Lung (tissue), 17 donors: ENCODE measurements at places on chromosomes 4 and X. TPM values are rescaled to one million over a fixed set of nuclear protein-coding genes. Genes with fewer than 3 reads are reported as not detected.

DNA sequence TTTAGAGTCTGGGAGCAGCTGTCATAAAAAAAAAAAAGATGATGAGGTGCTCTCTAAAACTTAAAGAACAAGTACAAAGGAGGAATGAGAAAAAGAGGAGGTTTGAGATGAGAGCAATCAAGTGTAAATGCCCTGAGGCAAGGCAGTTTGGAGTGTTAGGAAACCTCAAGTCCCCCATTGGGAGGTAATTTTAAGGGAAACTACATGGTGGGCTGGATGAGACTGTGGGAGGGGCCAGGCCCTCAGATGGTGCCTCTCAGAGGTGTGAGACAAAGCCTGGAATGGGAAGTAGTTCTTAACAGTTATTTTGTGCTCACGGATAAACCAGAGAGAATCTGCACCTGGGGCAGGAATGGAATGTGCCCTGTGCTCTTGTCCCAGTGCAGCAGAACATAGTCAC, 1.9 kb upstream of the MAGEB3 start:
- H3K36me3 ChIP-seq: no peaks in the 10 kb centered on the region
- H3K4me1 ChIP-seq: no peaks in the 10 kb centered on the region
- no peak overlapping the region for H3K27ac ChIP-seq
- no peak for DNase-seq
- H3K4me3 ChIP-seq: no peak overlapping the region
- H3K27me3 ChIP-seq: no peaks in the 10 kb centered on the region

DNA sequence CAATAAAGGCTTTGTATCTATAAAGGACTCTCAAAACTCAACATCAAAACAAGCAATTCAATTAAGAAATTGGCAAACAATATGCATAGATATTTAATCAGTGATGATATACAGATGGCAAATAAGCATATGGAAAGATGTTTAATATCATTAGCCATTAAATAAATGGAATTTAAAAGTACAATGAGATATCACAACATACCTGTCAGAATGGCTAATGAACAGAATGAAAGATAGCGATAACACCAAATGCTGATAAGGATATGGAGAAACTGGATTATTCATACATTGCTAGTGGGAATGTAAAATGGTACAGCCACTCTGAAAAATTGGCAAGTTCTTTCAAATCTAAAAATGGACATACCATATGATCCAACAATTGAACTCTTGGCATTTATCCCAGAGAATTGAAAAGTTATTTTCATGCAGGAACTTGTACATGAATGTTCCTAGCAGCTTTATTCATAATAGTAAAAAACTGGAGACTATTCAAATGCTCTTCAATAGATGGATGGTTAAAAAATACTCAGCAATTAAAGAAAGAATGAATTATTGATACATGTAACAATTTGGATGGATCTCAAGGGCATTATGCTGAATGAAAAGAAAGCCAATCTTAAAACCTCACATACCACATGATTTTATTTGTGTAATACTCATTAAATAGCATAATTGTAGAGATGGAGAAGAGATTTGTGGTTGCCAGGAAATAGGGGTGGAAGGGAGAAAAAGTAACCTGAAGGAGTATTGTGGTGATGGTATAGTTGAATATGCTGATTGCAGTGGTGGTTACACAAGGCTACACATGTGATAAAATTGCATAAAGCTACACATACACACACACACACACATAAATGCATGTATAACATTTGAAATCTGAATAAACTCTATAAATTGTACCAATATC, 45.9 kb upstream of the ALG13 start:
- no peak overlapping the region for H3K27ac ChIP-seq
- no peaks in the 10 kb centered on the region for H3K36me3 ChIP-seq
- peaks cover 5% of the 10 kb centered on the region for H3K27me3 ChIP-seq
- no peak overlapping the region for H3K4me3 ChIP-seq
- DNase-seq: no peak

GRCh38 chr4:173442223-173442932, 43.5 kb upstream of the SCRG1 start:
- no peak overlapping the region for H3K4me3 ChIP-seq
- H3K4me1 ChIP-seq: no peaks in the 10 kb centered on the region
- no peak overlapping the region for H3K27ac ChIP-seq
- no peaks in the 10 kb centered on the region for H3K36me3 ChIP-seq
- no peak for DNase-seq

DNA sequence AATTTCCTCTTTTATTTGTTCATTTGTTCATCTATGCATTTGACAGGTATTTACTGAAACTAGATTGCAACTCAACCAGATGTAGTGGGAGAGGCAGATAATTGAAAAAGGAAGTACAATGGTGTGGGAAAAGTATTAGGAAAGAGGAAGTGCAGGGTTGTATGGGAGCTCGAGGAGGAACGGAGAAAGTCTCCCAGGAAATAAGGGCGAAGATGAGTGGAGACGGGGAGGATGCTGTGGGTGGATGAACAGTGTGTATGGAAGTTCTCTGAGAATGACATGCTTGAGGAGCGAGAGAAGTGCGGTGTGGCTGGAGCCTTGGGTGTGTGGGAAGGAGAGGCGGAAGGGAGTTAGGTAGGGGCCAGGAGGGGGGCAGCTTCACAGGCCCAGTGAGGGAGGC, 87.5 kb upstream of the DHX15 start:
- peaks cover 7% of the 10 kb centered on the region for H3K4me1 ChIP-seq
- H3K27me3 ChIP-seq: no peaks in the 10 kb centered on the region
- no peak overlapping the region for H3K27ac ChIP-seq
- H3K36me3 ChIP-seq: no peaks in the 10 kb centered on the region
- H3K4me3 ChIP-seq: no peak overlapping the region
- DNase-seq: no peak

DNA sequence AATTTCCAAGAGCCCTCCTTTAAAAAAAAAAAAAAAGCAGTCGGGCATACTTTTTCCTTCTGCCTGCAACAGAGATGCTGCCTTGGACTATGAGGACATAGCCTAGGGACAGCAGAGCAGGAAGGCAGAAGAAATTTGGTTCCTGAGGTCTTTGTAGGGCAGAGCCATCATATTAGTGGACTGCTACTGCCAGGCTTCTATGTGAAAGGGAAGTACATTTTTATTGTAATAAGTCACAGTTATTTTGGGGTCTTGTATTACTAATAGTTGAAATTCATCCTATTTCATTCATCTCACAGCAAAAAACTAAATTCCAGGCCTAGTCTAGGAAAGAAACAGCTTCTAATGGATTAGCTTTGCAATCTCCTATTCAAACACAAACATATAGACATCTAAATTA, 211.2 kb downstream of the NSUN7 start:
- no peaks in the 10 kb centered on the region for H3K36me3 ChIP-seq
- H3K27ac ChIP-seq: no peak overlapping the region
- no peaks in the 10 kb centered on the region for H3K27me3 ChIP-seq
- peaks cover 24% of the 10 kb centered on the region for H3K4me1 ChIP-seq
- H3K4me3 ChIP-seq: no peak overlapping the region

The NEXMIF gene
- total RNA-seq: 1.2 TPM

The LONRF3 gene
- 22.5 TPM for total RNA-seq

DNA sequence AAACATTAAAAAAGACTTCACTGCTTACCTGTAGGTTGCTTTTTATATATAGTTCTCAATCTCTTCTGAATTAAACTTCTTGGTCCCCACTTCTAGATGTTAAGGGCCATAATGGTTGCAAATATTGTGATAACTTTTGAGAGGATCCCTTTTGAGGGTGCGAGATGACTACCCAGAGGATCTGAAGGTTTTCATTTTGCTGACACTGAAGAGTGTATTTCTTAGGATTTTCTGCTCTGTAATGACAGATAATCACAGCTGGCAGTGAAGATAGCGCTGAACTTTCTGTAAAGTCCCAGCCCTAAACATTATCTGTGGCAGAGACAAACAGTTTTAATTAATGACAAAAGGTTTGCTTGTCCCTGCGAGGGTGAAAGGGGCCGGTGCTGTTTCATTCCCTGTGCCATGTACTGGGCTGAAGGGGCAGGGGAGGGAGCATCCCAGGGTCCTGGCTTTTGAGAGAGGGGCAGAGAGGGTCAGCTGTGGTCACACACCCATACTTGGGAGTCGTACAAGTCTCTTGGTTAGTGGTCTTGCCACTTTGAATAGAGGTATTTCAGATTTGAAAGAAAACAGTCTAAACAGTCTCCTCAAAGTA, 22.2 kb downstream of the CLCN4 start:
- no peak overlapping the region for H3K4me3 ChIP-seq
- H3K4me1 ChIP-seq: peaks cover 11% of the 10 kb centered on the region
- H3K27me3 ChIP-seq: peaks cover 25% of the 10 kb centered on the region
- H3K36me3 ChIP-seq: no peaks in the 10 kb centered on the region
- H3K27ac ChIP-seq: no peak overlapping the region
- no peak for DNase-seq

DNA sequence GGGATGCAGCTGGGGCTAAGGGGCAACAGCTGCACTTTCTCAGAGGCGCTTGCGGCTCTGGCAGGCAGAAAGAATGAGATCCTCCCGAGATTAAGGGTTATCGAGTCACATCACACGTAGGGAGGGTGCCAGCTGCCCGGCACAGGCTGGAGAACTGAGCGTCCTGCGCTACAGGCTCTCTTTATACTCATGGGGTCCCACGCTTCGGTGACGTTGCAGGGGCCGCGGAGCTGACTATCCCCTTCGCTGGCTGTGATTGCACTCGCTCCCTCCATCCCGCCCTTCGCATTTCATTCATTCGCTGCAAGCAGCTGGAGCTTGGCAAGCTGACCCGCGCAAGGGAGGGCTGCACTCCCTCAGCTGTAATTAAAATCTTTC, at the start of gene TACR3:
TSS of gene TACR3 (minus strand) at position 156 of the 378 bp plus-strand sequence. CDS start 310 bp downstream, outside the sequence.
- no peaks in the 10 kb centered on the region for H3K27me3 ChIP-seq
- DNase-seq: peak; percentile 94
- H3K4me3 ChIP-seq: no peak within 1 kb of the TSS
- H3K4me1 ChIP-seq: no peaks in the 10 kb centered on the region

DNA sequence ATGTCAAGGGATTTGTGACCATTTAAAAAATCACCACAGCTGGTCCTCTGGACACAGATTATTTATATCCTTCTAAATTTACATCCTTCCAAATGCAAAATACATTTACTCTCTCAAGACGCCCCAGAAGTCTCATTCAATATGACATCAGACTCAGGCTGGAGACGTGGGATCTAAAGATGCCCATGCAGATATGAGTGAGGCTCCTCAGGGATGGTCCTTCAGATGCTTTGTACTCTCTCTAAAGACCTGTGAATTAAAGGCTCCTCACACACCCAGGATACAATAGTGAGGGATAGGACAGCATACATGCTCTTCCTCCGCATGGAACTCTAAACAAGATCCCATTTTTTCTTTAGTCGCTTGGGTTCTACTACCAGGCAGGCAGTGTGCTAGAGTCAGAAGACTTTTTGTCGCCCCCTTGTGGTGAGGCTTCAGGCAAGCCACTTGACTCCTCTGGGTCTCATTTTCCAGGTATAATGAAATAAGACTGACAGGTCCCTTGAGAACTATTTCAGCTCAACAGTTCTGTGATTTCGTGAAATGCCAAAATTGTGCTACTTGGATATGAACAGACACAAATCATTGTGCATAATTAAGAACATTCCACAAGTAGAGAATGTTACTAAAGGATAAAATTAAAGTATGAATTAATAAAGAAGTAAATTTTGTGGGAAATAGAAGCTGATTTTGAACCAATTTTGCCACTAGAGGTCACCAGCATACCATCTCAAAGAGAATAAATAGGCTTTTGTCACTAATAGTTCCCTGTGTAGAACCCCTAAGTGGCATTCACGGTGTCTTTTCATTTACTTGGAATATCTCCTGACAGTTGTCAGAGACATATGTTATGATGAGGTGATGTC, 13.7 kb upstream of the SCOC start:
- no peak overlapping the region for H3K4me3 ChIP-seq
- H3K4me1 ChIP-seq: no peaks in the 10 kb centered on the region
- H3K36me3 ChIP-seq: no peaks in the 10 kb centered on the region
- no peak overlapping the region for H3K27ac ChIP-seq
- no peaks in the 10 kb centered on the region for H3K27me3 ChIP-seq
- peak; percentile 80 for DNase-seq

DNA sequence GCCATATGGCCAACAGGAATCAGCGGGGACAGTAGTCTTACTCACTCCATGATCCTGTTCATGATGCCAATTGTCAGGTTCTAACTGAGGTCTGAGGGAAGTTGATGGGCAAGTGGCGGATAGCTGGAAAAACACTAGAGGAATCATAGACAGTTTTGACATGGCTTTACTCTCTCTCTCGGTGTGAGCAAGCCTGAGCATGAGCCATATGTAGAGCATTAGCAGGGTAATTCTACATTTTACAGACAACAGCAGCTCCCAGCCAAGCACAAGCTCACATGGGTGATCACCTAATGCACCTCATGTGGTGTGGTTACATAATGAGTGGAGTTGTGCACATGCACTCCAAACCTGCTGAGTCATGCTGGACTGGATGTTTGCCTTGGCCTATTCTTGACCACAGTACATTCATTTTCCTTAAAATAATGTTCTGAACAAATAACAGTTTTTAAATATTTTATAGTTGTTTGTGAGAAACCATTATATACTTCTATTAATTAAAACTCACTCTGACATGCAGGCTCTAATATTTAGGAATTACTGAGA, 429.2 kb downstream of the GPAT3 start:
- no peaks in the 10 kb centered on the region for H3K4me1 ChIP-seq
- DNase-seq: no peak

DNA sequence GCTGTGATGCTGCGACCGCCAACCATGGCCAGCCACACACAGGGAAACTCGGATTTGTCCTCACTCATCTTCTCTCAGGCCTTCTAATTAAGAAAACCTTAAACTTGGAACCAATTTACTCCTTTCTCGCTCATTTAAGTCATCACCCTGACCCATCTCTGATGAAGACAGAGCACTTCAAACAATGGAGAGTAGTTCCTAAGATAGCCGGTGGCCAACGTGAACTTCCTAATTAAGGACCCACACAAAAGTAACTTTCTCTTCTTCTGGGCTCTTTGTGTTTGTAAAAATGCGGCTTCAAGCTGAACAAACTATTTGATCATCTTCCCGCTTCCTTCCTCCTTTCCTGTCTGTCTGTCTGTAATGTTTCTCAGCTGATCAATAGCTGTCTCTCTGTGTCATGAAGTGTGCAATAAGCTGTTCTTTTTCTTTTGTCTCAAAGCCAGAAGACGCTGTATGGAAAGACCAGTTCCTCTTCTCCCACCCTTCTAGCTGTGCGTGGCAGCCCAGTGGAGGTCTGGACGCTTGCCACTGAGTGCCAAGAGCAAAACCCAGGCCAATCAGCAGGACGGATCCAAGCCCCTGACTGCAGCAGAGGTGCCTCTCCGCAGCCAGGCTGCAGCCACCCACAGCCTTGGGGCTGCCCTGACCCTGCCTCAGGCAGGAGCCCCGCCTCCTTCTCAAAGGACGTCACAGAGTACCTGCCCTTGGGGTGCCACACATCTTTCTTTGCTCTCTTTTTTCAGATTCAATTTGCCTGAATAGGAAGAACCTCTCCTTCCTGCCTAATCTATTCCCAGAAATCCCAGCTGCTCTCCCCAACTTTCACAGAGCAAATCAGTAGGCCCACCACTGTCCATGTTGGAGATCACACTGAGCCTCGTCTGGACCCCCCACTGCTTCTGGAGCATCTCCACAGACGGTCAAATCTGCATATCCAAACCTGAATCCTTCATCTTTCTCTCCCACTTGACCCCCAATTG, 59.3 kb downstream of the MAML3 start:
- no peak overlapping the region for H3K4me3 ChIP-seq
- no peaks in the 10 kb centered on the region for H3K27me3 ChIP-seq
- H3K4me1 ChIP-seq: peaks cover 88% of the 10 kb centered on the region
